ENCODE measurements at places on chromosomes 1 and 21. TPM values are rescaled to one million over a fixed set of nuclear protein-coding genes. Genes with fewer than 3 reads are reported as not detected.

DISC1 gene
- polyA plus RNA-seq = 1.6 TPM

FAM78B gene
- polyA plus RNA-seq = 1.4 TPM

GRCh38 chr1:10513199-10513598 lies 38.4 kb downstream of the PEX14 start:
- DNase-seq = no peak

GRCh38 chr1:230113593-230114236 lies 46.7 kb downstream of the GALNT2 start:
- DNase-seq = no peak

DNA sequence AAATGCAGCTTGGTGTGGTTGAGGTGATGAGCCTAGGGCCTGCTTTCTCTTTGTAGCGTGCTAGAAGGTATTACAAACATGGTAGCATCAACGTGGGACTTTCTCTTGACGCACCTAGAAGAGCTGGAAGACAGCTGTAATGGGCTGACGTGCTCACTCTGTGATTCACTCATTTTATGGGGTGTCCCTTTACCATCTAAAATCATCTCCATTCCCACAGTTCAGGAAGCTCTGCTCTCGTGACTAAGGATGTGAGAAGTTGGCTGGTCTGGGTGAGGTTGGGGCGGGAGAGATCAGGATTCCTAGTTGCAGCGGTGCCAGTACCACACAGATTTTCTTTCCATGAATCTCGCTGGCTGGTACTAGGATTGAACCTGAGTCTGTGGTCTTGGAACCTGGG lies 4.2 kb downstream of the HTR6 start:
- no peak for DNase-seq
